Naive thymus-derived CD4-positive, alpha-beta T cell (primary cell): ENCODE measurements at places on chromosomes 3 and 15. TPM values are rescaled to one million over a fixed set of nuclear protein-coding genes. Genes with fewer than 3 reads are reported as not detected.

CACNA1D gene
- total RNA-seq, result 0.70 and 1.3 TPM in 2 replicates

CHD2 gene
- total RNA-seq, result 492 TPM

MELTF gene
- 5.1 TPM for total RNA-seq

ANKRD34C gene
- not detected in 2 replicates for total RNA-seq

IL17RD gene
- total RNA-seq, result not detected

HCN4 gene
- total RNA-seq, result not detected

SLC25A38 gene
- 34.8 and 42.0 TPM in 2 replicates for total RNA-seq

SNRK gene
- total RNA-seq, result 146 TPM

UROC1 gene
- not detected for total RNA-seq

SYNM gene
- total RNA-seq, result 0.53 TPM

PP2D1 gene
- total RNA-seq, result not detected in 2 replicates

PEX5L gene
- not detected for total RNA-seq

SPTSSB gene
- total RNA-seq, result 1.6 TPM

B3GNT5 gene
- total RNA-seq, result 0.22 TPM

ENTPD3 gene
- total RNA-seq, result not detected

GXYLT2 gene
- not detected in 2 replicates for total RNA-seq

PLIN1 gene
- total RNA-seq, result 1.8 TPM

RBP2 gene
- not detected for total RNA-seq

CHCHD6 gene
- total RNA-seq, result 10.0 TPM

C2CD4A gene
- not detected for total RNA-seq

MEIS2 gene
- not detected for total RNA-seq

PRKCD gene
- 10.2 TPM for total RNA-seq

ITIH1 gene
- total RNA-seq, result not detected

PEX11A gene
- 4.6 TPM for total RNA-seq

PLA2G4E gene
- not detected for total RNA-seq

SI gene
- not detected for total RNA-seq

HOMER2 gene
- 6.7 TPM for total RNA-seq

GCNT3 gene
- total RNA-seq, result not detected

SNX4 gene
- 19.3 TPM for total RNA-seq

NMNAT3 gene
- 0.56 and 0.99 TPM in 2 replicates for total RNA-seq

CCR1 gene
- total RNA-seq, result 2.6 TPM

SLC12A8 gene
- total RNA-seq, result 0.83 TPM

FBXW12 gene
- total RNA-seq, result not detected in 2 replicates

LYZL4 gene
- not detected for total RNA-seq

PPP1R14D gene
- total RNA-seq, result not detected

ALG3 gene
- 19.4 TPM for total RNA-seq

TMIE gene
- total RNA-seq, result 3.9 TPM

ROBO1 gene
- 0.44 TPM for total RNA-seq

MESD gene
- total RNA-seq, result 42.5 TPM

ZWILCH gene
- total RNA-seq, result 6.0 TPM

HRG gene
- total RNA-seq, result not detected in 2 replicates

B3GALNT1 gene
- total RNA-seq, result 2.6 TPM

SAMMSON gene
- total RNA-seq, result not detected

SCAANT1 gene
- not detected for total RNA-seq
